SW480 (cell line): ENCODE measurements at places on chromosomes 7 and 10.
A peak's percentile ranks its signal among the peaks of the same experiment; 100 is the strongest.

DNA sequence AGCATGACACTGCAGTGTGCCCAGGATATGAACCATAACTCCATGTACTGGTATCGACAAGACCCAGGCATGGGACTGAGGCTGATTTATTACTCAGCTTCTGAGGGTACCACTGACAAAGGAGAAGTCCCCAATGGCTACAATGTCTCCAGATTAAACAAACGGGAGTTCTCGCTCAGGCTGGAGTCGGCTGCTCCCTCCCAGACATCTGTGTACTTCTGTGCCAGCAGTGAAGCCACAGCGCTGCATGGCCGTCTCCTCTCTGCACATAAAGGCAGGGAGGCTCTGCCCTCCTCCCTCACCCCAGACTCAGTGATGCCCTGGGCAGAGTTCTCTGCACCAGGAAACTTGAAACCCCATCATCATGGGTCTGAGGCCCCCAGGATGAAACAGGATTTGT, 70.7 kb upstream of the PRSS58 start:
- no peak for DNase-seq

GRCh38 chr7:44231088-44231487, 30.3 kb downstream of the YKT6 start:
- no peak for DNase-seq

DNA sequence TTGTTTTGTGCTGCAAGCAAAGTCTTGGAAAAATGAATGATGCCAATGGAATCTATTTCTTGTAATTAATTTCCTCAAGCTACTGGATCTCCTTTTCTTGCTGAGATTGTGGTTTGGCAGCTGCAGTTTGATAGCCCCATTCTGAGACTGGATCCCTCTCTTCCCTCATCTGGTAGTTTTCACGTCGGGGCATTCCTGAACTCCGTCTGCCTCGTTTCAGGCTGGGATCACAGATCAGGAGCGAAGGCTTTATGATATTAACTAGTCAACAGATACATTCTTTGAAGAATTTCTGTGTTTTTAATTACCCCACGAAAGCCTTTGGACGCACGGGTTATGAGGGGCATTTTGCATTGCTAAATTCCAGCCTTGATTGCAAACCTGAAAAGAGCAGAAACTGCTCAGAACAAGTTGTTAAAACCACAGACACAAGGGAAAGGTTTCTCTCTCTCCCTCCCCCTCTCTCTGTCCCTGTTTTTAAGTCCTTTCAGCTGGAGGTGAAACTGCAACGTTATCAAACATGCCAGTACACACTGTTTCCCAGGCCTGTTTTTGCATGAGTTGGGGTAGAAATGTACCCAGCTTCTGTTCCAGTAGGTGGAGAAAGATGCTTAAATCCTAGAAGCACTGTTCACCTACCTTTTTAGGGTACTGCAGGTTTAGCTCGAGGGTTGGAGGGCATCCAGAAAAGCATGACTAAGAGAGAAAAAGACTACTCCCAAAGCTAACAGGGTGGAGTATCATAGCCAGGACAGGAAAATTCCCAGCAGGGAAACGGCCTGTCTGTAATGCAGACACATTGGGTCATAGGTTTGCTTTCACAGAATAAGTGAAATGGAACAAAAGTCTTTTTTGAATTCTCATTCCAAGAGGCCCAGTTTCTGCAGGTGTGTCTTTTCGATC, 124.3 kb downstream of the CUX1 start:
- peak; percentile 58 for DNase-seq

DNA sequence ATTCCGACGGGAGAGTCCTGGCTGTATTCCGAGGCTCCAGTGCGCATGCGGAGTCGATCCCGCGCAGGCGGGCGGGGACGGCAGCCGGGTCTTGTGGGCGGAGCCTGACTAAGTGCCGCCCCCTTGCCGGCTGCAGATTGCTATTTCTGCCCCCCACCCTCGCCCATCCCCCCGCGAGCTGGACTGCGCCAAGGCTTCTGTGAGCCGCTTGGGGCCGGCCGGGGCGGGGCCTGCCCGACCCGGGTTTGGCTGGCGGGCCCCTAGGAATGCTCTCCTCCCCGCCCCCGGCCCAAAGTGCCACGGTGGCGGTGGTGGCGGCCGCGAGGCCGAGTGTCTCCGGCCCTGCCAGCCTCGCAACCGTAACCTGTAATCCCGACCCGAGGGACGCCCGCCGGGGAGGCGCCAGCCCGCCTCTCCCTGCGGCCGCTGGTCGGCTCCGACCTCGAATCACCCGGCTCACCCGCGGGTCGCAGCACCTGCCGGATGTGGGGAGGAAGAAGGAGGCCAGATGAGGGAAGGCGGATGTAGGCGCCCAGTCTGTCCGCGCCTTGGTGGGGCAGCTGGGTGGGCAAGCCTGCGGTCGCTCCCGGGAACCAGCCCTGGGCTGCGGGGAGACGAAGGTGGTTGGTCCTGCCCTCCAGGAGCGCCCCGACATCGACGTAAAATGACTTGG, 702 bp upstream of the KAZALD1 start:
- peak; percentile 87 for DNase-seq

- DNase-seq = no peak
Observed at GRCh38 chr10:109894516-109894915, 28.8 kb downstream of the XPNPEP1 start.

- DNase-seq = no peak
Observed at GRCh38 chr10:19908991-19909696, 92.9 kb downstream of the PLXDC2 start.

DNA sequence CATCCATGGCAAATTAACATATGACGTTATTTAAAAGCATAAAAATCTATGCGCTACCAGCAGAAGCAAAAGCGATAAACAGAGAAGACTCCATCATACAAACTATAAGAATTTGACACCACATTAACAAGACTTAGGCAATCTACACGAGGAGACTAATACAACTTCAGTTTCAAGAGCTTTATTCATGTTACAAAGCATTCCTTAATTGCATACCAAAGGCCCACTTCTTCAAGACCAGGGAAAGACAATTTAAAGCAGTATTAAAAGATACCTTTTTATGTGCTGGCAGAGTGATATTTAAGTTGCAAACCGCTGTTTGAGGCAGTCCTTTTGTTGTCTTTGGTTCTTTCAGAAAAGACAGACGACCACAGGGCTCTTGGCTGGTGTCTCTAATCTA, 176.0 kb upstream of the CCDC6 start:
- DNase-seq = no peak

DNA sequence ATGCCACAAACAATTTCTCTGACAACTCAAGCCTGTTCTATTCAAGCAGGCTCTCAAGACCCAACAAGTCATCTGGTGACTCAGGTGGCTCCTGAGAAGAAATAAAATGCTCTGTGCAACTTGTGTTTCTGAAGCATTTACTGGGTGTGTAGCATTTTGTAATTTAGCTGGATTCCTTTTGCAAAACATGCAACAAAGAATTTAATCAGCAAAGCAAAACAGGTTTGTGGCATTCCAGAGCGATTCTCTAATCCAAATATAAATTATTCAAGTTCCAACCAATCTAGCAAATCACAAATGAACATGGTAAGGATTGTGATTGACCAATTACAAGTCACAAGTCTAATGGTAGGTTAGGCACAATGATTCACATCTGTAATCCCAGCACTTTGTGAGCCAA, 39.8 kb upstream of the C10orf67 start:
- DNase-seq = no peak

GRCh38 chr10:35422228-35422627, 85.9 kb downstream of the CCNY start:
- no peak for DNase-seq

- DNase-seq = no peak
Observed at GRCh38 chr7:126083014-126083413, 1153.4 kb upstream of the POT1 start.

DNA sequence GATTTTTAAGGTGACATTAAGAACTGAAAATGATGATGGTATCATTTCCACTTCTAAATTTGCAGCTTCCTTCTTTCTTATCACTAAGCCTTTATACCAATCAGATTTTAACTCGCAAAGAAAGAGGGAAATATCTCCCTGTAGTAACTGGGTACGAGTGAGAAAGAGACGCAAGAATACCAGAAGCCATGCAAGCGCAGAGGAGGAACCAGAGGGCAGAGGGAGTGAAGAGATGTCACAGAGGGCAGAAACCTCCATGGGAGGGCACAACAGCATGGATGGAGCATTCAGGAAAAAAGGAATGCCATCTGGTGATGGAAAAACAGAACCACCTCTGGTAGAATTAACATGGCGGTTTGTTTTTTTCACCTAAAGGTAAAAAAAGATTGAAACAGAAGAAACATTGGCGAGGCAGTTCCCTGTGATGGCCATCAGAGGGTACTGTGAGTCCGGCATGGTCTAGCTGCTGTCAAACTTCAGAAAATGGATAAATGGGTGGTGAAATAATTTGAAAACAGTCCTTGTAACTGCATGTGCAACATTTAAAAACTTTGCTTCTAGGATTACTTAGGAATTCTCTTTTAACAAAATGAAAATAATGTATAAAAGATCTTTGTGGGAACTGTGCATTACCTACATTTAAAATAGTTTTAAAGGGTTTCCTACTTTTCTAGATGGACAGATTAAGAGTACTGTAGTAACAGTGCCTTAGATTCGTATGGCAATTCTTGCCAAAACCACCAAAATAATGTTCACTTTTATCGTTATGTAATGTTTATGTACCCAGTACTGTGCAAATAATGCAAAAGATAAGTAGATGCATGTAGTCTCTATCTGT, 91.8 kb downstream of the ARHGAP12 start:
- peak; percentile 16 for DNase-seq

GRCh38 chr7:67021260-67021659, 24.6 kb downstream of the TYW1 start:
- no peak for DNase-seq

- no peak for DNase-seq
Observed at GRCh38 chr10:1366322-1366691, 310.1 kb downstream of the WDR37 start.

DNA sequence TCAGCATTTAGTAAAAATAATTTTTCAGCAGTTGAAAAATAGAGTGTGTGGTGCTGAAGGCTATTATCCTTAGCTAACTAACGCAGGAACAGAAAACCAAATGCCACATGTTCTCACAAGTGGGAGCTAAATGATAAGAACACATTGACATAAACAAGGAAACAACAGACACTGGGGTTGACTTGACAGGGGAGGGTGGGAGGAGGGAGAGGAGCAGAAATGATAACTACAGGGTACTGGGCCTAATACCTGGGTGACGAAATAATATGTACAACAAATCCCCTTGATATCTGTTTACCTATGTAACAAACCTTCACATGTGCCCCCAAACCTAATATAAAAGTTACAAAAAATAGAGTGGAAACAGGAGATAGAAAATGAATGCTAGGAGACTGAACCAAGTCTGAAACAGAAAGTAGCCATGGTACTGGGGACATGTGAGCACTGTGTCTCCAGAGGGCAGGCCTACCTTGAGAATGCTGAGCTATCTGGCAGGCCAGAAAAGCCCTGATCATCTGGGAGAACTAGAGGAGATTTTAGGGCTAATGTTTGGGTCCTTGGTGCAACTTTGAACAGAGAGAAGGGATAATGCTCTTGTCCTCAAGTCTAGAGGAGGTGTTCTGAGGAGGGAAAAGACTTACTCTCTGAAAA, 4.7 kb upstream of the EFCAB10 start:
- DNase-seq = no peak

DNA sequence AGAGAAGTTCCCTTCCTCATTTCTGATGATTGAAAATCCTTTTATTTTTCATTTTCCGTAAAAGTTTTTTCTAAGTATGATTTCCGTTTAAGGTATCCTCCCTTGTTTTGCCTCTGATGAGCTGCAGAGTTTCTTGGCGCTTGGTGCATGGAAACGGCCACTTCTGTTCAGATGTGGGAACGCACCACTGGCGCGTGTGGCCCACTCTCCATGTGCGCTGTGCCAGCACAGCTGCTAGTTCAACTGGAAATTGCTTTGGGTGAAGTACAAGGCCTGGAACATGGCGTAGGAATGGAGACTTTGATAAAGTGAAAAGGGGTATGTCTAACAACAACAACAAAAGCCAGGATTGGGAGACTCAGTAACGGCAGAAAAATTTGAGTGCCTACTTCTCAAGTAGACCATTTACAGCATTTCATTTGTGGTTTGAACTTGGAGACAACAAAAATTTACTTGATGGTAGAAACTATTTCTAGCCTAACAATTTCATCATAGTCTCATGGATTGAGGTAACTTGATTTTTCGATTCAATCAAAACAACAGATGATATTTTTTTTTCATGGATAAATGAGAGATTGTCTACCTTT, 364.2 kb downstream of the SUGCT start:
- no peak for DNase-seq

DNA sequence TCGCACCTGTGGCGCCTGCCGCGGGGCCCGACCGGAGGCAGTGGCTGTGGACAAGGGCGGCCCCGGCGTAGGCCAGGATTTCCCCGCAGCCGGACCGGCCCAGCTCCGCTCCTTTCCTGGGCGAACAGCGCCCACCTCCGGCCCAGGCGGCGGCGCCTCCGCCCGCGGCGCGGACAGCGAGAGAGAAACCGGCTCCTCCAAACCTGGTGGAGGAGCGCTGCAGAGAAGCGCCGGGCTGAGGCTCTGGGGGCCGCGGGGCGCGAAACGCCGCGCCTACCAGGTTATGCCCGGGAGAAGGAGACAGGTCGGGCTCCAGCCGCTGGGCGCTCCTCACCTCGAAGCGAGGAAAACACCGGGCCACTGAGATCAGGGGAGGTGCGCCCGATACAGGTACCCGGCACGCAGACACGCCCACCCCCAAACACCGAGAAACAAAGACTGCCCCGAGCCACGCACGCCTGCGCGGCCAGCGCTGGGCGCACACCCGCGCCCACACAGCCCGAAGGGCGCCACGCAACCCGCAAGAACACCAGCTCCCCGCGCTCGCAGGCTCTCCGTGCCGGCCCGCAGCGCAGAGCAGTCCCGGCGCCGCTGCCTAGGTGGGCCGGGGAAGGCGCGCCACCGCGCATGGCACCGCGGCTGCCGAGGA, 3.3 kb downstream of the GRID1 start:
- DNase-seq = no peak

DNA sequence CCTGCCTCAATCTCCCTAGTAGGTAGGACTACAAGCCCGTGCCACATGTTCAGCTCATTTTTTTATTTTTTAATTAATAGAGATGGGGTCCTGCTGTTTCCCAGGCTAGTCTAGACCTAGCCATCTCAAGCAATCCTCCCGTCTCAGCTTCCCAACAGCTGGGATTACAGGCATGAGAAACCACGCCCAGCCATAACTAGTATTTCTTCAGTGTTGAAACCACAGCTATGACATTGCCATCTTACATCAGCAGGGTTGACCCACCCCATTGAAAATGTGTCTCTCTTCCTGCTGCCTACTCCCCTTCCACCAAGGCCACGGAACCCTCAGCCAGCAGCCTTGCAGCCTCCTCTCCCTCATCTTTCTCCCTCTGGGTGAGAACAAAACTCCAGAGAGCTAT, 62.1 kb upstream of the ZNF746 start:
- DNase-seq = no peak

GRCh38 chr10:88990384-88991160, at the start of gene FAS:
Gene FAS, plus strand, starts transcription at chr10:88990798. Its CDS starts 79 bp downstream, at chr10:88990877.
- DNase-seq = peak; percentile 83

GRCh38 chr7:103299660-103300059, 2.4 kb downstream of the PMPCB start:
- no peak for DNase-seq
